Hypothalamus (tissue), 51 donors: ENCODE measurements at places on chromosomes 6 and 20.

GRCh38 chr20:44904377-44904776 lies 5.5 kb upstream of the PABPC1L start:
- no peak for DNase-seq

- no peak for DNase-seq
Measured at GRCh38 chr6:122214605-122215318, 184.7 kb upstream of the HSF2 start.

- no peak for DNase-seq
Measured at GRCh38 chr6:633611-634010, 23.3 kb downstream of the HUS1B start.

DNA sequence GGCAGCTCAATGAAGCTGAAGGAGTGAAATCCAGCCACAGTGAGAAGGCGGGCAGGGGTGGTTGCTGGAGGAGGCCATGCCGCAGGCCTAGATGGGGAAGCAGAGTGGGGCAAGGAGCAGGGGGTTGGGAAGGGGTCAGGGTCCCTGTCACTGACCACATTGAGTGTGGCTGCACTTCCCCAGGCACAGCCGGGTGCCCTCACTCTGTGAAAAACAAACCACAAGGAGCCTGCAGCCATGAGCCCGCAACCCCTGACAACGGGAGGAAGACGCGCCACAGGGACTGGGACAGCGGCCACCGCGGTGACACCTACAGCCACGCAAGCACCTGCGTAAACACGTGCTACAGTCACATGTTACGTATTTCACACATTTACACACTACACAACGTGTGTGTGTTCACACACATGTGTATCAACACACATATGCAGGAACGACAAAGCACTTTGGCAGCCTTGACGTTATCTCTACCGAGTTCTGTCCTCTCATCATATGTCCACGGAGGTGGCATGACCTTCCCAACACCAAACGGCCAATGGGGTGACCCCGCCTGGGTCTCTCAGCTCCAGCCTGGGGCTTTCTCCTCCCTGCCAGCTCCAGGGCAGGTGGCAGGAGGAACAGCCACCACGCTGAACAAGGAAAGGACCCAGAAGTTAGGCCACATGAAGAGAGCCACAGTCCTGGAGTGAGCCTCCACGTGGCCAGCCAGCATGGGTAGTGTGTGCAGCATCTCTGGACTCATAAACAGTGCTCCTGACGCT lies 137.6 kb upstream of the RPS6KA2 start:
- no peak for DNase-seq

GRCh38 chr6:28914941-28915340 lies 8.8 kb downstream of the TRIM27 start:
- DNase-seq, result no peak

- no peak for DNase-seq
Measured at GRCh38 chr20:3161316-3162079, 1.8 kb upstream of the FASTKD5 start.

- DNase-seq, result no peak
Measured at GRCh38 chr20:62832212-62832922, 15.5 kb downstream of the COL9A3 start.
